ENCODE measurements at places on chromosomes 2 and 18.

DNA sequence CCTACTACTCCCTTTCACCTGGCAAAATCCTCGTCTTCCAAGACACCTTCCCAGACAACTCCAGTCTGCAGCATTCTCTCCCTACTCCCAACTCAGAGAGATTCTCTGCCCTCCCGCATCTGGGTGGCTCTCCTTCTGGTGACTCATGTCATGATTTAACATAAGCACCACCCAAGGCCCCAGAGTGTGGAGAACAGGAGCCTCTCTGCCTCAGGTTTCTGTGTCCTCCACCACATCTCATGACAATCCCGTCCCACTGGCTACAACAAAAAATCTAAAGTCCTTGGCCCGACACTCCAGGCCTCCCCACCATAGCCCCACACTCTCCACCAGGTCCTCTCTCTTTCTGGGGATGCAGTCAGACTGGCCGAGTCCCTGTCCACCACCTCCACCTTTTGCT, 197.1 kb downstream of the BCL11A start:
- no peak for DNase-seq

DNA sequence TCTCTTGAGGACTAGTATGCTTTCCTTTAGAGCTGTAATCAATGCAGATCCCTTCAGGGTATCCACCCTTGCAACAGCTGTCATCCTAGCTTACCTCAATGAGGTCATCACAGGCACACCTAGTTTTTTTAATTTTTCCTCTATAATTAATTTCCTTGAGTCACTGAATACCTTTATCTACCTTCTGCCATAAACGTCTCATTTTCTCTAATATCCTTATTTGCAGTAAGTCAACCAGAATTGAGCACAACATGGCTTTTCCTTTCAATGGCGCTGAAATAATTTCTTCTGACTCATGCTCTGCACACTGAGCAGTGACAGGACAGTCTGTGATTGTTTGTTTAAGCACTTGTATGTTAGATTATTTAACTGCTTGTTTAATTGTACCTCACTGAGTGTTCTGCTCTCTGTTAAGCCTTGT, 49.4 kb downstream of the ETAA1 start:
- DNase-seq = no peak

GRCh38 chr2:106554411-106554810, 67.2 kb downstream of the CD8B2 start:
- DNase-seq = no peak

GRCh38 chr2:175690113-175690837, 311.8 kb downstream of the LNPK start:
- peak; percentile 48 for DNase-seq

GRCh38 chr2:108870069-108870644, 83.6 kb downstream of the CCDC138 start:
- no peak for DNase-seq

DNA sequence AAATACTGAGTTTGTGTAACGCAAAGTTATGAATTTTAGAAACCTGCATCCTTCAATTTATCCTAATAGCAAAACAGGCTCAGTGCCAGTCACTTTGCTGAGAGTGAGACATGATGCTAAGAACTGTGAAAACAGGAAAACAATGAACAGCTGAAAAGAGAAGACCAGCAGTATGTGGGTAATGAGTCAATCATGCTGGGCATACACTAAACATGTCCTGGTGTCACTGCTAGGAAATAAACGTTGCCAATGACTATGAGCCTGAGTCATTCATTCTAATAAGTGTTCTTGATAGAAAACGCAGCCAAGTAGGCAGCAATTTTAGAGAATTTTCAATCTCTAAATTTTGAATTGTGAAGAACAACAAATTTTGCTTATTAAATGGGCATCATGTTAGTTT, 237.3 kb downstream of the GALR1 start:
- DNase-seq = no peak

DNA sequence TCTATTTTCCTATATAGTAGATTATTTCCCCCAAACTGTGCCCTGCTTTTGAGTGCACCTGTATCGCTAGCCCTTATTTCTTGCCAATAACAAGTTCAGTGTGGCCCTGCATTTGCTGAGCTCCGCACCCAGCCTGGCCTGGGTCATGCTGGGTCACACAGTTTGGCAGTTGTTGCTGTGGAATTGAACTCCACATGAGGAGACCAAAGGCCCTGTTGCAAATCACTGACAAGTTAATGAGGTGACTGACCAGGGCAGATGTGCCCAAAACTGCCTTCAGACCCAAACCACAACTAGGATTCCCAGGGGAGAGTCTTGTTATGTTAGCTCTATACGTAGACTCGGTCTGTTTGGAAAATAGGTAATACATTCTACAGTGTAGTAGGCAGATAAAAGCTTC, 31.0 kb downstream of the COL4A4 start:
- DNase-seq = no peak

- DNase-seq = no peak
These were observed 20.1 kb upstream of the NAB1 start for GRCh38 chr2:190628591-190629319.

DNA sequence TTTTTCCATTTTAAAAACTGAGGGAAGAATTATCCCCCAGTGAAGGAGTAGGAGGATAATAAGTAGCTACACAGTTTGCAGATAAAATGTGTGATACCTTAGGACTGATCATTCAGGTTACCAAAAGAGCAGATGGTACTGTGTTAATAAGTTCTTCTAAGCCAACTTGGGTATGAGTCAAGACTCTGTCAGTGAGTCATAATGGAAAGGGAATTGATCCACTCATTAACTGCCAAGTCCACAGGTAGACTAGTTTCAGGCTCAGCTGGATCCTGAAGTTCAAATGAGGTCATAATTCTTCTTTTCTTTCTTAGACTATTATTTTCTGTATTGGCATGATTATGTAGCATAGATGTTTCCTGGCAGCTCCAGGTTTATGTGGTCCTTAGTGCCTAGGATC, 142.4 kb upstream of the ALPP start:
- no peak for DNase-seq

GRCh38 chr2:135875491-135876065, 665 bp downstream of the MCM6 start:
- DNase-seq = peak; percentile 83

- no peak for DNase-seq
These were observed 60.7 kb upstream of the KIF5C start for GRCh38 chr2:148814143-148814859.

GRCh38 chr2:157839822-157840221, 36.3 kb downstream of the ACVR1 start:
- no peak for DNase-seq

DNA sequence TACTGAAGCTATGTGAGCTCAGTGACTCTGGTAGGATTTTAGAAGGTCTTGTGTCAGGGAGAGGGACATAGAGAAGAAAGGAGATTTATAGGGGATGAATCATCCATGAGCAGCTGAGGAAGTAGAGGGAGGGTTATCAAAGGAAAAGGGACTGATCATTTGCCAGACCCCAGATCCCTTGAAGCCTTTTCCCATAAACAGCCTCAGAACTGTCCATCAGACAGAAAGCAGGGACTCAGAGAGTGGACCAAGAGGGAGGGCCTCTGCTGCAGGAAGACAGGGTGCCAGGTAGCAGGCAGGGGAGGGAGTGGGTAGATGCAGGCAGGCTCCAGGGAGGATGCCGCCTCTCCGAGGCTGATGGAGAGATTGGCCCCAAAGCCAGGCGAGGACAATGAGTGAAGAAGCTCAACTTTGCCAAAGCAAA, 133.9 kb downstream of the TNS1 start:
- no peak for DNase-seq

GRCh38 chr2:143816916-143817315, 687.7 kb downstream of the ARHGAP15 start:
- DNase-seq = no peak

- DNase-seq = no peak
These were observed 419.9 kb downstream of the TGIF1 start for GRCh38 chr18:3869848-3870247.

DNA sequence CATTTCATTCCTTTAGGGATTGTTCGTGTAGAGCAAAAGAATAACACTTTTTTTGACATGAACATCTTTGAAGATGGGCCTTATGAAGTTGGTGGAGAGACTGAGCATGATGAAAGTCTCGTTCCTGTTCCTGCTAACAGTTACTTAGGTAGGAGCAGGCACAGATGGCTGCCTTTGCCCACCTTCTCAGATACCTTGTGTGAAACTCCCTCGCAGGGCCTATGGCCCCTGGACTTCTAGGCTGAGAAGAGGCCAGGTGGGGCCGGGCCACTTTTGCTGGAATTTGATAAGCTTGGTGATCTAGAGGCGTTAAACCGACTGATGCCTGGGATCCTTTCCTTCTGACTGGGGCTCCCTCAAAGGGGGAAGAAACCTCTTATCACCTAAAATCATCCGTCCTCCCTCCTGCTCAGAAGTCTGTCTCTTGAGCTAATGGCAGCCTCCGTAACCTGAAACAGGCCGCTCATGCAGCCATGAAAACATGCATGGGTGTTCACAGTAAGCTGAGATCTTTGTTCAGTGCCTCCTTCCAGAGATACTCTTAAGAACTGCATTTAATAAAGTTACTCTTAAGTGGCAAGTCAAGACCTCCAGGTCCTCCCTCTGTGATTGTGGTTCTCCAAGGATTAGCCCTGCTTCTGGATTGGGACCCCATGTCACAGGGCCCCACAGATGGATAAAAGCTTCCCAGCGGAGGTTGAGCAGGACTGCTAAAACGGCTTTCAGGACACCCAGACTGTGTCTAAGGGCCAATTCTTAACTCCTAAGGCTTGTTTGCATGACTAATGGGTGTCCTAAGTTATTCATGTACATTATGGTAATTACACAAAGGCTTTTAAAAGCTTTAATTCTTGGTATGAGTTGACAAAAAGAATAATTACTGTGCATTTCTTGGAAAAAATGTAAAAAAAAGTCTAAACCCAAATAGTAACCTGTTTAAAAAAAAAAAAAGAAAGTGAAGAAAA, 43.9 kb downstream of the ITGA6 start:
- DNase-seq = no peak

DNA sequence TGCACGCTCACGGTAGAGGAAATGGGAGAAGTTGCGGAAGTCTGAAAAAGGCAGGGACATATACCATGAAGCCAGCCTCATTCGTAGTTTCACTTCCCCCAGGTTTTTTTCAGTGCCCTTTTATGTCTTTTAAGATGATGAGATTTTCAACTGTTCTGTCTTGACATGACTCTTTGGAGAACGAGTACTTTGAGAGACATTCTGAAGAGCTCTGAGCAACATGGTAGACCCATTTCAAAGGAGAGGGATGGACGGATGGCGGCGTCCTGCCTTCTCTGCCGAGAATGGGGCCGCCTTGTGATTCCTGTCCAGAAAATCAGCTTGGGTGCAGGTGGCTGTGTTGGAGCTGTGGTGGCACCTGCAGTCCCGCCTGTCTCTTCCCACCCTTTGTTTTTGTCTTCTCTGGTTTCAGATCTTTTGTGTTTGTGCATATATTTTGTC, 41.7 kb downstream of the SH3BP4 start:
- peak; percentile 68 for DNase-seq

DNA sequence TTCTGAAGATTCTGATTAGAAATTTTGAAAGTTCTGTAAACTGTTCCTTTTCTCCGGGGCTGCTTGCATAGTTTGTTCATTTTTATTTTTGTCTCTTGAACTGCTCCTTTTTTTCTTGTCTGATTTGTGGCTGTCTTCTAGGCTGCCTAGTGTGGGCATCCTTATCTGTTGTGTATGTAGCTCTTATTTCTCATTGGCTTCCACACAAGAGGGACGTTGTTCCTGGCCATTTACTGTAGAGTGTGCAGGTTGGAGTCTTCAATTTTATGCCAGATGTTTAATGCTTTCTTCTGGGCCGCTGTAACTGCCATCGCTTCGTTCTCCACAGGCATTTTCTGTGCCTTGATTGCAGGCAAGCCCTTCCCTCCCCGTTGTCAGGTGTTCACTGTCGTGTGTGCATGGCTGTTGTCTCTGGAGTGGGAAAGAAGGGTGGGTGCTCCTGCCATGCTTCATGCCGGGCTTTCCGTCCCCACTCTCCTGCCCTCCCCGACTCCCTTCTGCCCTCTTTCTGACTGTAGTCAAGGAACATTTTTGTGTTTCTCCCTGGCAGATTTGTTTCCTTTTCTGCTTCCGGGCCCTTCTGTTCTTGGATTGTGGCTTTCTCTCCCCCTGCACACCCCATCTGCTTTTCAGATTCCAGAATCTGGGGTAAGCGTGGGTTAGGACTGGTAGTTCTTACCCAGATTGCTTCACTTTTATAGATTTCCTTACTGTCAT, 15.5 kb downstream of the CEP192 start:
- DNase-seq = no peak

DNA sequence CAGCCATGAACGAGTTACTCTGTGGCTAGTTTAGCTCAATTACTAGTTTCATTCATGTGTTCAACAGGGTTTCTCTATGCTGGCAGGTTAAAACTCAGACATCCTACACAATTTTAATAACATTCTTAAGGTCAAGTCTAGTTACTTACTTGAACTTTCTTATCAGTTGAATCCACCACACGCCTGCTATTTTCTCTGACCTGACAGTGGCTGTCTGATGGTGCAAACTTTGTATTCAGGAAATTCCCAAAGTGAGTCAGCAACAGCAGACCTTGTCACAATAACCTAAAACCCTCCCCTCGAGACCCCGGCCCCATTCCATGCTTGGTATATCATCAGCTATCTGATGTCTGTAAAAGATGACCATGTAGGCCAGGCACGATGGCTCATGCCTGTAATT, 20.8 kb upstream of the CIDEA start:
- DNase-seq = no peak

DNA sequence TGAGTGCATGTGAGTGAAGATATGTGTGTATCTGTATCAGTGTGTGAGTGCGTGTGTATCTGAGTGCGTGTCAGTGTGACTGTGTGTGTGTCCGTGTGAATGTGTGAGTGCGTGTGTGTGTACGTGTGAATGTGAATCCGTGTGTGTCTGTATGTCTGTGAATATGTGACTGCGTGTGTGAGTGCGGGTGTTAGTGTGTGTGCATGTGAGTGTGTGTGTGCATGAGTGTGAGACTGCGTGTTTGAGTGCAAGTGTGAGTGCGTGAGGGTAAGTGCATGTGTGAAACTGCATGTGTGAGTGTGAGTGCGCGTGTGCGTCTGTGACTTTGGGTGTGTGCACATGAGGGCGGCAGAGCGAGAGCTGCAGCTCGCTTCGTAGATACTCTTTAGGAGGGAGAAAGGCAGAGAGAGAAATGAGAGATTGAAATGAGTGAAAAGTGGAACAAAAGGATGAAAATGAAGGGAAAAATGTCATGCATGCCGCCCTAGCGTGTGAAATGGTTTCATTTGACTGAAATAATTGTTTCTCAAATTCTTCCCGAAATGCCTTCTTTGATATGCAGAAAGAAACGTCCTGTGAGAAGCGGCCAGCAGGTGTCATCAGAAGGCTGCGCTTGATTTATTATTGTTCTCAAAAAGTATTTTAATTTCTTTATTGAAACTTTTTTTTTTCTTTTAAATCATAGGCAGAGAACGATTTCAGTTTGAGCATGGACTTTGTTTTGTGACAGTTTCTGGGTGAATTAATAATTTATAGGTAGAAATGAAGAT, 25.6 kb downstream of the ZNF407 start:
- DNase-seq = peak; percentile 16

GRCh38 chr2:110863726-110864125, 131.4 kb downstream of the ACOXL start:
- no peak for DNase-seq

GRCh38 chr2:235149240-235149659, 197.4 kb downstream of the SH3BP4 start:
- no peak for DNase-seq

- DNase-seq = no peak
These were observed 33.2 kb downstream of the ANKRD29 start for GRCh38 chr18:23629444-23629946.
